Islet precursor cell (in vitro differentiated cells): ENCODE measurements at places on chromosomes 7 and 10.

GRCh38 chr10:98163941-98164340 is 29.5 kb downstream of the R3HCC1L start:
- no peak for DNase-seq

- DNase-seq: peak; percentile 76
These were observed 11.4 kb upstream of the REPIN1 start for GRCh38 chr7:150357270-150357669.

- DNase-seq: no peak
These were observed 14.8 kb downstream of the ANXA7 start for GRCh38 chr10:73399063-73399462.

GRCh38 chr7:108838198-108838597 is 268.5 kb downstream of the DNAJB9 start:
- no peak for DNase-seq

DNA sequence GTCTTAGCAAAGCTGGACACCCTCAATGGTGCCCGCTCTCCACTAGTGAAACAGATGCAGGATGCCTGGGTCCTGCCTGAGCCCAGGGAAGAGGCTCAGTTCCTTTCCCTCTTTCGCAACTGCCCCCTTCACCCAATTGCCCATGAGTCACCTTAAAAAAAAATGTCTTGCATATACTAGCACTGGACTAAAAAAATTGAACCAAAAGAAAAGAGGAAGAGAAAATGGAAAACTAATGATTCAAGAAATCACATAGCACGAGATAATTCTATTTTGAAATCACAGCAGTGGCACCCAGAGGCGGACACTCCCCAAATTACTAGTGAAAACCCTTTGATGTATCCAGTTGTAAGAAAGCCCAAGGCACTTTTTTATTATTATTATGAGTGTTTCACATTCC is 972.5 kb downstream of the LRMDA start:
- no peak for DNase-seq

GRCh38 chr7:78090616-78091015 is 292.0 kb downstream of the PHTF2 start:
- DNase-seq: no peak

GRCh38 chr10:110357252-110357780 is 52.6 kb upstream of the SMNDC1 start:
- no peak for DNase-seq

DNA sequence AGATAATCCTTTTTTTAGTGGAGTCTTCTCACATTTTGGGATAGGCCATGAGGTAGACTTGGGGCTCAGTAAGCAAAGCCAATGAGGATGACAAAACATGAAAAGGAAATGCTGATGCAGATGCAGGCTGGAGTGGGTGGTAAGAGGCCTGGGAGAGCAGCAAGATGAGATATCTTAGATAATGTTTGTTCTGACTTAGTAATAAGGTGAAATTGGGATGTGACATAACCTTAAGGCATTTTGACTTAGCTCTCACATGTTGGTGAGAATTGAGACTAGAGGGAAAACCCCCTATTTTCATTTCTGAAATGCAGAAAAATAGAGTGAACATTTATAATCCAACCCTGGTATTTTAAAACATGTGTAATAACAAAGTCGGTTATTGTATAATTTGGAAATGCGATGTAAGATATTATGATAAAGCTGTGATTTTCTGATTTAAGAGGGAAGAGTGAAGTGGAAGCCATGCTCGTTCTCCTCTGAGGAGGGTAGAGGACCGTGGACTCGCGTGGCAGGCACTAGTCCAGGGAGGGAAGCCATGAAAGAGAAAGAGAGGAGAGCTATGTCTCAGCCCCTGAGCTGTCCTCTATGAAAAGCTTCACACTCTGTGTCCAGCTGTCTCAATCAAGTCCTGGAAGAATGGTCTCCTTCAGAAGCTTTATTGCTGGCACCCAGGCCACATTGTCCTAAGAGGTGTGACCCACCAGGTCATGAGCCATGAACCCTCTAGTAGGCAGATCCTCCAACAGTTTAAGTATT is 57.3 kb downstream of the ST7 start:
- no peak for DNase-seq

GRCh38 chr7:44922351-44922694 is 37.0 kb upstream of the PURB start:
- no peak for DNase-seq

- no peak for DNase-seq
These were observed 23.3 kb downstream of the LRRC20 start for GRCh38 chr10:70359017-70359550.

DNA sequence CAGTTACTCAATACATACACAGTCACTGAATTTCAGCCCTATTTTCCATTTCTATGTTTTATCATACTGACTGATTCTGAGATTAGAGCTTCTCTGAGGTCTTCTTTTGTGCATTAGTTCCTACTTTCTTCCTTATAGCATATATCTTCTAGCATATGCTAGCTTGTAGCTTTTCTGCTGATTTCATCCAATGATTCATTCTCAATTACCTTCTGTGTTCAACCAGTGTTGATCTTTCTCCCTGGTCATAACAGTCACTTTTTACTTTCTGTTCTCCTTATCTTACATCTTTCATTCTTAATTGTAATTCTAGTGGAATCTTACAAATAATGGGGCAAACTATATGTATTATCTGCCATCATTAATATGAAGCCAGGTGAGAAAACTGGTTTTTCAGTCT is 159.5 kb upstream of the HGF start:
- DNase-seq: no peak

- DNase-seq: no peak
These were observed 61.9 kb downstream of the MKI67 start for GRCh38 chr10:128064108-128064969.

- peak; percentile 60 for DNase-seq
These were observed 114.0 kb upstream of the COBL start for GRCh38 chr7:51430480-51431086.

DNA sequence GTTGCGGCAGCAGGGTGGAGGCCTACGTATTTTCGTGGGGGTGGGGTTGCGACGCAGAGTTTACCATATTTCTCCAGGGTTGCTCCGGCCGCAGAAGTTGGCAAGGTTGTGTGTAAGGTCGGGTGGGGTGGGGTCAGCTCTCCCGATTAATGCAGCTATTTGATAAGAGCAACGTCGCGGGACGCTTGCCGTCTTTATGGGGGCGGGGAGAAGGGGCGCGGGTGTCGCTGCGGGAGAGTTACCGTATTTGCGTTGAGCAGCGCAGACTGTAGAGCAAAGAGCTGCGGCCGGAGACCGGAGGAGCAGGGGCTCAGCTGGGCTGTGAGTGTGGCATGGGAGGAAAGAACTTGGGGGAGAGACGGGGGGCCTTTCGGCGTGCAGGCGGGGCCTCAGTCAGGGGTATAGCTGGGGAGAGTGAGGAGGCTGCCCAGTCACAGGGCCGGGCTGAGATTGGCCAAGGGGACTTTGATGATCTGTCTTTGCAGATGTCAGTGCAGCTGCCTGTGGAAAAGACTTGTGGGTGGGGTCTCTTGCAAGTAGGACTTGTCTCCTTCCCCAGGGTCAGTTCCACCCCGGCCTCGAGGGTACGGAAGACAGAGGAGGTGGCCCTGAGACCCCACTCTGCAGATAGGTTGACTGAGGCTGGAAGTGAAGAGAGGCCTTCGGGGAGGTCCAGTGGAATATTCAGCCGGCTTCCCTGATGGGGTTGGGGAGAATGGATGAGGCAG is 26.6 kb downstream of the ZNF775 start:
- peak; percentile 73 for DNase-seq

- DNase-seq: no peak
These were observed at the start of gene ZNF727 for GRCh38 chr7:64045301-64046040. Gene ZNF727, plus strand, starts transcription at chr7:64045434. Its CDS starts 188 bp downstream, at chr7:64045622.

DNA sequence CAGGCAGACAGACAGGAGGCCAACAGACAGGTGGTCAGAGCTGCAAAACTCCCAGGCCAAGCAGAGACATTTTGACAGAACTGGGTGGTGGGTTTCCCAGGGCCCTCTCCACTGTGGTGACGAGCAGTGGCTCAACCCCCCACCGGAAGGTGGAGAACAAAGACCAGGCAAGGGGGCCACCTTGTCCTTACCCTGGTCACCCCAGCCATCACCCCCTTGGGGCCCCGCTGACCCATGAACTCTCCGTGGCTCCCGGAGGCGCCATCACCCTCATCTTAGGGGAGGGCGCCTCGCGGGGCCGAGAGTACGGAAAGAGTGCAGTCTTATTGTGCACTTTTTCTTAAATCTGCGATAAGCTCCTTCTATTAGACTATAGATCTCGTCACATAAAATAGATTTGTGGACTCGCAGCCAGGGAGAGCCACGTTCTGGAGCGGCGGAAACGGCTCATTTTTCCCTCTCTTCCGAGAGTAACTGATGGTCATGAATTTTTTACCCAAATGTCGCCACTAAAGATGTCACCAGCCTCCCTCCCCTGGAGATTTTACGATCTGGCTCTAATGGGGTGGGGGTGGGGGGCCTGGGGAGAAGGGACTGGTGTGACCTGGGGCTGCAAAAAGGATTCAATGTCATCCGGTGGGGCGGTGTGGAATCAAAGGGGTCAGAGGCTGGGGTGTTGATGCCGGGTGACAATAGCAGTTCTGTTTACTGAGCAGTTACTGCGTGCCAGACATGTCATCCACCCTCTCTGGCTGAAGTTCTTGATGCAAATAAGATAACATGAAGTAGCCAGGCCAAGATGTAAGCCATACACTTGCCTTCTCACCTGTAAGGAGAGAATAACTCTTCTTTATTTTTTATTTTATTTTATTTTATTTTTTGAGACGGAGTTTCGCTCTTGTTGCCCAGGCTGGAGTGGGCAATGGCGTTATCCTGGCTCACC is 71.1 kb upstream of the MYL10 start:
- DNase-seq: no peak

GRCh38 chr7:124752310-124752709 is 13.3 kb downstream of the GPR37 start:
- DNase-seq: no peak

DNA sequence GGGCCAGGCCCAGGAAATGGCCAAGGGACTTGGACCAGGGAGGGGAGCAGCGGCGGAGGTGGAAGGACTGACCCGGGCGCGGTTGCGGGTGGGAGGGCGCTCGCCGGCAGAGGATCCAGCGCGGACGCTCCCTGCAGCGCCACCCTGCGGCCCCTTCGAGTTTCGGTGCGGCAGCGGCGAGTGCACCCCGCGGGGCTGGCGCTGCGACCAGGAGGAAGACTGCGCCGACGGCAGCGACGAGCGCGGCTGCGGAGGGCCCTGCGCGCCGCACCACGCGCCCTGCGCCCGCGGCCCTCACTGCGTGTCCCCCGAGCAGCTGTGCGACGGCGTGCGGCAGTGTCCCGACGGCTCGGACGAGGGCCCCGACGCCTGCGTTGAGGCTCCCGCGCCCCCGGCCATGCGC is 16.8 kb upstream of the ZNF467 start:
- DNase-seq: peak; percentile 73

- DNase-seq: peak; percentile 52
These were observed 12.1 kb downstream of the BRAT1 start for GRCh38 chr7:2542916-2543871.

- no peak for DNase-seq
These were observed 335.2 kb upstream of the NPSR1 start for GRCh38 chr7:34322841-34323240.

- peak; percentile 86 for DNase-seq
These were observed 33.1 kb upstream of the NEUROD6 start for GRCh38 chr7:31373337-31374289.

DNA sequence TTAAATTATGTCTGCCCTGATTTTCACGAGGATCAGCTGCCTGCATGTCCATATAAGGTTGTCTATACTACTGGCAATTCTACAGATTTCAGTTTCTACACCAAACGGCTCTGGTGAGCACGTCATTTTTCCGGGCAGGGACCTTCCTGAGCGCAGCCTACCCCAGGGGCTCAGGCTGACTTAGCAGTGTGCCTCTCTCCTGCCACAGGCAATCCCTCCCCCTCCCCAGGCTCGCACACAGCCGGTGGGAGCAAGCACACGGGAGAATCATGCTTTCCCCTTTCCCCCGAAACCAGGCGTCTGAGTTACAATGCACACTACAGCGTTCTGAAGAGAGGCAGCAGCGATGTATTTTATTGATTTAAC is 1.7 kb downstream of the KLF6 start:
- DNase-seq: peak; percentile 72

GRCh38 chr7:148537435-148537834 is 53.1 kb upstream of the C7orf33 start:
- DNase-seq: no peak

DNA sequence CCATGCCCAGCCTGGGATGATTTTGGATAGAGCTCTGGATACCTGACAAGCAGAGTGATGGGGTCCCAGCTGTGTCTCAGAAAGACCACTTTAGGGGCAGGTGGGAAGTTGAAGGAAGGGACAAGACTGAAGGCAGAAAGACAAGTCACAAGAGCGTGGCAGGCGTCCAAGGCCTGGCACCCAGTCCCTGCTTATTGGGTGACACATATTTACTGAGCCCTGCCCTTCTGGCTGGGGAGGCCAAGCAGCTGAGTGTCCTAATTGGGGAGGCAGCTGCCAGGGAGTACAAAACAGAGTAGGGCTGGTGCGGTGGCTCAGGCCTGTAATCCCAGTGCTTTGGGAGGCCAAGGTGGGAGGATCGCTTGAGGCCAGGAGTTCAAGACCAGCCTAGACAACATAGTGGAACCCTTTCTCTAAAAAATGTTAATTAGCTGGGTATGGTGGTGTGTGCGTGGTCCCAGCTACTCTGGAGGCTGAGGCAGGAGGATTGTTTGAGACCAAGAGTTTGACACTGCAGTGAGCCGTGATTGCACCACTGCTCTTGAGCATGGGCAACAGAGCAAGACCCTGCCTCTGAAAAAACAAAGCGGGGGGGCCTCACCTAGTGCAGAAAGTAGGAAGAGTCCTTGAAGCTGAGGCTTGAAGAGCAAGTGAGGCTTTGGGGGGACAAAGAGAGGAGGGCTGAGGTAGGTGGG is 53.0 kb upstream of the GTF2I start:
- DNase-seq: no peak

GRCh38 chr10:124589491-124590041 is 127.9 kb downstream of the LHPP start:
- no peak for DNase-seq

- no peak for DNase-seq
These were observed 64.6 kb downstream of the JAZF1 start for GRCh38 chr7:28116041-28116440.

DNA sequence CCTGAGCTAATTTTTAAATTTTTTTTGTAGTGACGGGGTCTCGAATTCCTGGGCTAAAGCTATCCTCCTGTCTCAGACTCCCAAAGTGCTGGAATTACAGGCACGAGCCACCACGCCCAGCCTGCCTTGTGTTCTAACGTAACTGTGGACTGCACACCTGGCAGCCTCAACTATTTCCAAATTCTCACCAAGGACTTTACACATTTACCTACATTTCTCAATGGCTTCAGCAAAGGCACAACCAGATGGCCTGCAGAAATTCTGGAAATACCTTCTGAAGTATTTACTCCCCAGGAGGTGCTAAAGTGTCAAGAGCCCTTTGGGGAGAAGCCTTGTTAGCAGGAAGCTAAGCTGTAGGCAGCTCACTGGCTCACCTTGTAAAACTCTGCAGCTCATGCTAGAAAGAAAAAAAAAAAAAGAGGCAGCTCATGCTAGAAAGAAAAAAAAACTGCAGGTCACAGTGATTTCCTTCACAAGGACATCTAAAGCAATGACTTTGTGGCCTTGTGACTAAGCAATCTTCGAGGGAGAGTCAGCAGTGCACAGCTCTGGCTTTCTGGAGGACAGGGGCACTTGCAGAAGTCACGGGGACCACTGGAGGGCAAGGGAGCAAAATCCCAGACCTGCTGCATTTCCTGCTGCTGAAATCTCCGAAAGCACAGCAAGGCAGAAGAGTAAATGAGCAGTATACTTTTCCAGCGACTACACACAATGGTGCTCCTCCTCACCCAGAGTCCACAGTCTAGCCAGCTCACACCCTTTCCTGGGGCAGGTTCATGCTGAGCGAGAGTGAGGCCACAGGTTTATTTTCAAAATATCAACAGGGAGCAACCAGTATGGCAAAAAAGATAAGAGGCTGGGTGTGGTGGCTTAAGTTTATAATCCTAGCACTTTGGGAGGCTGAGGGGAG is 40.4 kb downstream of the BAIAP2L1 start:
- peak; percentile 94 for DNase-seq
